ENCODE measurements at places on chromosomes 2 and 18. TPM values are rescaled to one million over a fixed set of nuclear protein-coding genes. Genes with fewer than 3 reads are reported as not detected.
A peak's percentile ranks its signal among the peaks of the same experiment; 100 is the strongest.

GRCh38 chr2:78416625-78417300 is 608.7 kb upstream of the REG3G start:
- H3K4me1 ChIP-seq = no peaks in the 10 kb centered on the region
- H3K27ac ChIP-seq = no peak overlapping the region
- H3K4me3 ChIP-seq = no peak overlapping the region

GRCh38 chr2:239727776-239728600 is 297.2 kb downstream of the NDUFA10 start:
- H3K27me3 ChIP-seq = 0 out of 2 replicates have a peak, but pooled peaks cover 4% of the 10 kb centered on the region
- H3K4me3 ChIP-seq = no peak overlapping the region
- H3K27ac ChIP-seq = no peak overlapping the region
- no peaks in the 10 kb centered on the region for H3K4me1 ChIP-seq
- no peaks in the 10 kb centered on the region for H3K36me3 ChIP-seq

DNA sequence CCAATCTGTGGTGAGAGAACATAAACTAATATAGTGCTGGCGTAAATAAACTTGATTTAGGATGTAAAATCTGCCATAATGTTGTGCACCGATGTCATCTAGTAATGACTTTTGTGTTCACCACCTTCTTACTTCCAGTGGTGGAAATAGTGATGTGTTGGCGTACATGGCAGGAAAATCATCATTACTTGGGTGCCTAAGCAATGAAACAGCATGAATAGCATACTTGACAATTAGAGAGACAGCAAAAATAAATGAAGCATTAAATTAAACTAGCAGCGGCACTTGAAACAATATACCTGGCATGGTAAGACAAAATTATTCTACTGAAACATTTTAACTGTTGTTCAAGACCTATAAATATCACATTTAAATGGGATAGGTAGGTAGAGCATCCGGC is 73.2 kb upstream of the DSC1 start:
- no peak overlapping the region for H3K27ac ChIP-seq
- no peaks in the 10 kb centered on the region for H3K36me3 ChIP-seq
- peaks cover 48% of the 10 kb centered on the region for H3K4me1 ChIP-seq
- no peak overlapping the region for H3K4me3 ChIP-seq
- H3K27me3 ChIP-seq = no peaks in the 10 kb centered on the region

DNA sequence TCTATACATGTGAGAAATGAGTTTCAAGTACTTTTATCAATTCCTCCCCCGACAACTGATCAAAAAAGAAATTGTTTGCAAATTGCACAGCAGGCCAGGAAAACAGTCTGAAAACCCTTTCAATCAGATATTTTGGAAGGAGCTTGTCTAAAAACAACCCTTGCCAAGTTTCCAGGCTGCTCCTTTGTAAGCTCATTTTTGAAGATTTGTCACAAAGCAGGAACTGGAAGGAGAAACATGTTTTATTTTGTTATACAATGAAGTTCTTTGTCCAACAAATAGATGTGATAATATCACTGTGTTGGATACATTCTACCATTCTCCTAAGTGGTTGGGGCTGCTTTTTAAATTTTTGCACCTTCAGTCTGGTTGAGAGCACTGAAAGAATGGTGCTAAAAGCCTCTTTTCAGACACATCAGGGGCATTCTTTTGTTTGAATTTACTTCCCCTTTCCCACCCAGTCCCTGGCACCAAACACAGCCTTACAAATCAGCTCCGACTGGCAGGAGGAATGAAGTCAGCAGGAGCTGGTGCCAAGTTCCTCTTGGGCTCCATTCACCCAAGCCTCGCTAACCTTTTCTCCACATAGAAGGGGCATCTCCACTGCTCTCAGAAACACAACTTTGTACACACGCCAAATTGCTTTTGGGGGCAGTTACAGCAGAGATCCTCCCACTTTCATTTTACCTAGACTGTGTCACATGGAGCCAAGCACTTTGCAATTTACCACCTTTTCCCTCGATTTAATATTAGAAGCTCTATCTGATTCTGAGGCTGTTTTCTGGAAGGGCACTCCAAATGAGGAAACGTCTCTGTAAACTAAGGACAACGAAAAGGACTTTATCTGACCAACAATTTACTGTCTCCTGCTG is 88.0 kb downstream of the C1D start:
- no peaks in the 10 kb centered on the region for H3K4me1 ChIP-seq
- peaks cover 43% of the 10 kb centered on the region for H3K27me3 ChIP-seq
- no peaks in the 10 kb centered on the region for H3K36me3 ChIP-seq
- no peak for DNase-seq

DNA sequence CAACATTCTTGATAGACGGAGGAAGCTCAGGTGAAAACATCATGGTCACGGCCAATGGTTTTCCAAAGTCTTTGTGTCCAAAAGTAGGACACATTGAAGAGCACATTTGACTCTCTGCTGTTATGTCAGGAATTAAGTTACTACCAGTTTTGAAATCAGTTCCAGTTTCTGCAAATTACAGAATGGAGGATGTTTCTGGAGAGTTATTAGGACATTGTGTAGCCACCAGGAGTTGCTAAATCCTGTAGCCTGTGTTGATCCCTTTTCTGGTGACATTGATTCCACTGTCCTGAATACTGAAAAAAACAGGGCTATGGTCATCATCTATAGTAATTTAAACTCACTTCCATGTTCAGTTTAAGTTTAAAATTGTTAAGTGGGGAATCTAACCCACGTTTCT is 15.3 kb downstream of the UPP2 start:
- no peak overlapping the region for H3K4me3 ChIP-seq
- H3K36me3 ChIP-seq = no peaks in the 10 kb centered on the region
- no peak overlapping the region for H3K27ac ChIP-seq
- no peak for DNase-seq
- H3K27me3 ChIP-seq = no peaks in the 10 kb centered on the region
- no peaks in the 10 kb centered on the region for H3K4me1 ChIP-seq

DNA sequence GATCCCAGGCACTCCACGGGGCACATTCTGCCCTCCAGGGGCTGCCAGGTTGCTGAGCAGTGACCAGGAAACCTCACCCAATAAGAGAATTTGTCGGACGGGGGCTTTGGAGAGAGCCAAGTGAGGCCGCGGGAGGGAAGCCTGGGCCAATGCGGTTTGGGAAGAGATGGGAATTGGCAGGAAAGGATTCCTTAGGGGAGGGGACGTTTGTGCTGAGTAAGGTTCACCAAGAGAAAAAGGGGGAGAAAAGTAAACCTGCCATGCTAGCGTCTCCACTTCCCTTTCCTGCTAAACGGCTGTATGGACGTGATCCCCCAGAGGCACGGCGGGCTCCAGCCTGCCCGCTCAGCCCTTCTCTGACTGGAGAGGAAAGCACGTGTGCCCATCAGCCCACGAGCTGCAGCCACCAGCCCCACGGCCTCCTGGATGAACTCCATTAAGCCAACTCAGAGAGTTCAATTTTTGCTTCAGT is 194.4 kb upstream of the ID2 start:
- H3K27me3 ChIP-seq = no peaks in the 10 kb centered on the region
- H3K4me3 ChIP-seq = no peak overlapping the region
- DNase-seq = no peak
- H3K4me1 ChIP-seq = no peaks in the 10 kb centered on the region

- no peaks in the 10 kb centered on the region for H3K27me3 ChIP-seq
- H3K27ac ChIP-seq = no peak overlapping the region
- H3K36me3 ChIP-seq = no peaks in the 10 kb centered on the region
- no peak for DNase-seq
- no peak overlapping the region for H3K4me3 ChIP-seq
Measured at GRCh38 chr2:43718530-43719124, 42.4 kb upstream of the C1GALT1C1L start.

- no peak for DNase-seq
- no peak overlapping the region for H3K4me3 ChIP-seq
- no peak overlapping the region for H3K27ac ChIP-seq
- H3K36me3 ChIP-seq = no peaks in the 10 kb centered on the region
Measured at GRCh38 chr18:8987241-8987640, 115.3 kb upstream of the NDUFV2 start.

- H3K4me3 ChIP-seq = no peak overlapping the region
- H3K4me1 ChIP-seq = peaks cover 13% of the 10 kb centered on the region
- no peaks in the 10 kb centered on the region for H3K27me3 ChIP-seq
- DNase-seq = no peak
- H3K27ac ChIP-seq = no peak overlapping the region
- no peaks in the 10 kb centered on the region for H3K36me3 ChIP-seq
Measured at GRCh38 chr2:237927135-237927534, 39.7 kb upstream of the UBE2F start.

- DNase-seq = peak; percentile 37
- H3K27me3 ChIP-seq = no peaks in the 10 kb centered on the region
Measured at GRCh38 chr2:172806493-172806892, 70.8 kb downstream of the RAPGEF4 start.

- no peak for DNase-seq
- H3K27ac ChIP-seq = no peak overlapping the region
- H3K27me3 ChIP-seq = no peaks in the 10 kb centered on the region
- H3K4me3 ChIP-seq = no peak overlapping the region
- no peaks in the 10 kb centered on the region for H3K36me3 ChIP-seq
Measured at GRCh38 chr2:112821142-112821541, 15.4 kb downstream of the IL1B start.

DNA sequence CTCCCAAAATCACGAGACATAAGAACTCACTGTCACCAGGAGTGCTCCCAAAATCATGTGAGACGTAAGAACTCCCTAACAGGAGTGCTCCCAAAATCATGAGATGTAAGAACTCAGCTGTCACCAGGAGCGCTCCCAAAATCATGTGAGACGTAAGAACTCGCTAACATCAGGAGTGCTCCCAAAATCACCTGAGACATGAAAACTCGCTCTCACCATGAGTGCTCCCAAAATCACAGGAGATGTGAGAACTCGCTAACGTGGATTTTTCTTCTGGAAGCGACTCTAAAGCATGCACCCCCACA is 53.1 kb downstream of the CTDP1 start:
- H3K36me3 ChIP-seq = peaks cover 7% of the 10 kb centered on the region
- H3K4me3 ChIP-seq = no peak overlapping the region
- DNase-seq = no peak
- H3K4me1 ChIP-seq = no peaks in the 10 kb centered on the region
- H3K27ac ChIP-seq = no peak overlapping the region

- H3K4me1 ChIP-seq = peaks cover 52% of the 10 kb centered on the region
- H3K27me3 ChIP-seq = no peaks in the 10 kb centered on the region
- DNase-seq = no peak
- H3K36me3 ChIP-seq = no peaks in the 10 kb centered on the region
Measured at GRCh38 chr2:235659767-235660322, 166.0 kb downstream of the AGAP1 start.

DNA sequence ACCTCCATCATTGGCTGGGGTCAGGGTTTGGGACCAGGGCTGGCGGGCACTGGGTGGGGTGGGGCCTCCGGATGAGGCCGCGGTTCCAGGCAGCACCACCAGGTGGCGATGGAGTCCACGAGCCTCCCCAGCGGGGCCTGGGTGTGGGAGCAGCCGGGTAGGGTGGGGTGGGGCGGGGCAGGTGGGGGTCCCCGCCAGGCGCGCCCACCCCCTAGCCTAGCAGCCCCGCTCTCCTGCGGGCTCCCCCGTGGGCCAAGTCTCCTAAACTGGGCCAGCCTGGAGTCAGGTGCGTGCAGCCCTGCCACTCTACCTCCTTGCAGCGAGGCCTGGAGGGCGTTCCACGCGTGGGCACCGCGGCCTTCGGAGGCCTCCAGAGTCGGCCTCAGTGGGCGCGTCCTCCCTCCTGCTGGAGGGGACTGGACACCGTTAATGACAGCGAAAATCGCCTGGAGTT is 187.5 kb downstream of the TWIST2 start:
- H3K36me3 ChIP-seq = no peaks in the 10 kb centered on the region
- peaks cover 23% of the 10 kb centered on the region for H3K27me3 ChIP-seq
- H3K4me1 ChIP-seq = peaks cover 3% of the 10 kb centered on the region
- no peak overlapping the region for H3K27ac ChIP-seq
- peak; percentile 4 for DNase-seq

DNA sequence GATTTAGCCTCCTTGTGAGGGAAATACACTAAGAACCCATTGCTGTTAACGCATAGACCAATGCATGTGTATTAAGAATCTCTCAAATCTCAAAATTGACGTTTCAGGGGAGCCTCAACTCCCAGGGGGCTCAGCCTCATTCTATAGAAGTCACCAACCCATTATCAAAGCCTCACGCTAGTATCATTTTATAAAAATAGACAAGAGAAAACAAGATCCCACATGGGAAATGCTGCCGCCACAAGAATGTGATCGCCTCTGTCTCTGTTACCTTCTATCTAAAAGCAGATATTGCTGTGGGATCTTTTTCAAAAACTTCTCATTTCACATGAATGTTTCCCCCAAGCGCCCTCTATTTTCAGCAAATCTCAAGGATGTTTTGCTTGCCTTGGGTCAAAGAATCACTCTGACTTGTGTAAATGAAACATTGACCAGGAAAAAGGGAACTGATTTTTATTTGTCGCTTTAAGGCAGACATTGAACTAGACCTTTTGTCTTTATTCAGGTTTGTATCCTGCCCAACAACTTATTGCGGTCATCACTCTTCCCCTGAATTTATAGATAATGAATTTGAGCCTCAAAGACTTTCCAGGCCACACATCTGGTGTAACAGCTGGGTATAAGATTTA is 679.0 kb upstream of the ID2 start:
- H3K27ac ChIP-seq = no peak overlapping the region
- H3K4me3 ChIP-seq = no peak overlapping the region
- H3K27me3 ChIP-seq = no peaks in the 10 kb centered on the region
- DNase-seq = no peak
- H3K4me1 ChIP-seq = no peaks in the 10 kb centered on the region
- H3K36me3 ChIP-seq = no peaks in the 10 kb centered on the region

GRCh38 chr2:508121-508520 is 169.1 kb downstream of the TMEM18 start:
- H3K4me1 ChIP-seq = no peaks in the 10 kb centered on the region
- H3K27me3 ChIP-seq = peaks cover 8% of the 10 kb centered on the region
- H3K36me3 ChIP-seq = no peaks in the 10 kb centered on the region
- H3K27ac ChIP-seq = no peak overlapping the region
- DNase-seq = no peak

DNA sequence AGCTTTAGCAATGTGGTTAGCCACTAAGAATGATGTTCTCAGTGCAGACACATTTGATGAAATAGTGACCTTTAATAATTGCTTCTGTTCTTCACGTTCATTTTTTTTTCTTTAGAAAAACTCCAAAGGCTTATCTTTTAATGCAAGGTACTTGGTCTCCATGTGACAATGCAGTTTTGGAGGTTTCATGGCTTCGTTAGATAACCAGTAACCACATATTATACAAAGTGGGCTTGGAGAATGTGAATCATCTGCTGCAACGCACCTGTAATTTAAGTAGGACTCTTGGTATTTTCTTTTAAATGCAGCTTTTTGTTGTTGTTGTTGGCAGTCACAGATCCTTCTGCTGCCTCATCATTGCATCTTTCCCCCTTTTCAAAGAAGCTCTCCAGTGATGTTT is 1606.3 kb downstream of the SUCLG1 start:
- no peaks in the 10 kb centered on the region for H3K4me1 ChIP-seq
- H3K27me3 ChIP-seq = no peaks in the 10 kb centered on the region
- no peaks in the 10 kb centered on the region for H3K36me3 ChIP-seq
- no peak overlapping the region for H3K27ac ChIP-seq
- DNase-seq = no peak

- H3K4me3 ChIP-seq = no peak overlapping the region
- peaks cover 27% of the 10 kb centered on the region for H3K4me1 ChIP-seq
- no peak for DNase-seq
- no peaks in the 10 kb centered on the region for H3K27me3 ChIP-seq
- H3K27ac ChIP-seq = no peak overlapping the region
Measured at GRCh38 chr2:9971105-9971818, 19.8 kb downstream of the GRHL1 start.

Gene FBXO41
- total RNA-seq = 34.9 TPM

Gene SALL3
- total RNA-seq = not detected

Gene SEPTIN2
- total RNA-seq = 317 TPM

Gene SRD5A2
- total RNA-seq = not detected

Gene TMEM17
- total RNA-seq = 3.2 TPM
